COLO829 (cell line): ENCODE measurements at places on chromosomes 13 and 19.

DNA sequence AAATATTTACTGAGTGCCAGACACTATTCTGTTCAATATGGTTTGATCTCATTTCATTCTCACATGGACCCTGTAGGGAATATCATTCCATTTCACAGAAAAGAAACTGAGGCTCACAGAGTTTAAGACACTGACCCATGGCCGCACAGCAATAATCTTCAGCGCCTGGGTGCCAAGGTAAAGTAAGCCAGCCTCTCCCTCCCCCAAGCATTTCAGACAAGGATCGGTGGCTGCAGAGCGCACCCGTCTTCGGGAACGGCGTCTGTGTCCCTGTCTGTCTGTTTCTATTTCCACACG lies 4.3 kb upstream of the PDE4A start:
- no peak for DNase-seq

DNA sequence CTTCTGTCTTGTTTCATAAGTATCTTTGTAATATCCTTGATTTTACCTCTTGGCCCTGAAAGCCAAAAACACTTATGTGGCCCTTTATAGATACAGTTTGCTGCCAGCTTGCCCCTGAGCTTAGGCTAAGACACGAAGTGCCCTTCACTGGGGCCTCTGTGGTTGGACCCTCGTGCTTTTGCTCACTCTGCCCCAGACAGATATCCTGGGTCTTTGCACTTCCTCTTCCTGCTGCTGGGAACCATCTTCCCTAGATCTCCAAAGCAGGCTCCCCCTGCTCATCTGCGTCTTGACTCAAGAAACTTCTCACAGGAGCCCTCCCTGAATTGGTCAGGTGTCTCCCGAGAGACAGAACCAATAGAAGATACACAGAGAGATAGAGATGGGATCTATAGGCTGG lies 2.0 kb upstream of the TNFSF14 start:
- no peak for DNase-seq

DNA sequence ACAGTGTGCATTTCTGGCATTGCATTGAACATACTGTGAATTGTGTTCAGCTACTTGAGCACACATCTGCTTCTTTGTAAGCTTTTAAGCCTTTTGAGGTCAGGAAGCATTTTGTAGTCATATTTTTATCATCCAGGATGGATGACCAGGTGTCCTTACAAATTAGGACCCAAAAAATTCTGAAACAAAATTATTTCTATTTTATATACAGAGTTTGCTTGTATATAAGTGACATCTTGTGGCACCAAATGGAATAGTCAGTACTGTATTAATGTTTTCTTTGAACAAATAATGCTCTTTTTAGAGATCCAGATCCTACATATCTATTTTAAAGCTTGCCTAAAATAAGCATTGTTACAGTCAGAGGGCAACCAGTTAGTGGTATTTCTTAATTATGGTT lies 9.5 kb upstream of the SUPT20H start:
- no peak for DNase-seq

GRCh38 chr19:38527466-38528136 lies 90.2 kb downstream of the MAP4K1 start:
- DNase-seq: no peak

- no peak for DNase-seq
Measured at GRCh38 chr13:93673885-93674284, 447.3 kb downstream of the GPC6 start.

- DNase-seq: no peak
Measured at GRCh38 chr13:98822225-98822606, 69.7 kb upstream of the SLC15A1 start.

GRCh38 chr13:20801707-20802106 lies 27.9 kb upstream of the EEF1AKMT1 start:
- DNase-seq: no peak

GRCh38 chr13:44368062-44368591 lies 5.5 kb upstream of the SERP2 start:
- no peak for DNase-seq

DNA sequence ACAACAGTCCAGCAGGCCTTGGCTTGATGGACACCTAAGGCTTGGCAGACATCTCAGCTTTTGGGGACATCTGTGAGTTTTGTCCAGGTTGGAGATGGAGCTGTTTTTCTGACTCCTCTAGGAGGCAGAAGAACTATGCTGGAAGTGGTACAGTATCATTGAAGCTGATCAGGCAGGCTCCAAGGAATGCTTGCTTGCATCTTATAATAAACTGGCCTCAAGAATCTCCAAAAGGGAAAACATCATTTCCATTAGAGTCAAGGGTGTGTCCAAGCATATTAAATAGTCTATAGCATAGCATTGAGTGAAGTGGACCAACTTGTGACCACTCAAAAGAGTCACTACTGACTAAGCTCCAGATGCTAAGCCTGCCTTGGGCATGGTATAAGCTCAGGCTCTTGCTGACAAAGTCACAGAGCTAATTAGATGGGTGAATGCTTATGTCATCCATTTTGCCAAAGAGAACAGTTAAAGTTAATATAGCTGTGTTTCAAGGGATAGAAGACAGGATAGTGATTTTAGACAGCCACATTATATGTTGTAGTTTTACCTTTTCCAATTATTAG lies 216.0 kb downstream of the DNAJC15 start:
- DNase-seq: no peak

- DNase-seq: no peak
Measured at GRCh38 chr13:94658926-94659597, 53.3 kb downstream of the SOX21 start.

- DNase-seq: peak; percentile 91
Measured at GRCh38 chr13:26062853-26063444, 11.1 kb upstream of the SHISA2 start.

DNA sequence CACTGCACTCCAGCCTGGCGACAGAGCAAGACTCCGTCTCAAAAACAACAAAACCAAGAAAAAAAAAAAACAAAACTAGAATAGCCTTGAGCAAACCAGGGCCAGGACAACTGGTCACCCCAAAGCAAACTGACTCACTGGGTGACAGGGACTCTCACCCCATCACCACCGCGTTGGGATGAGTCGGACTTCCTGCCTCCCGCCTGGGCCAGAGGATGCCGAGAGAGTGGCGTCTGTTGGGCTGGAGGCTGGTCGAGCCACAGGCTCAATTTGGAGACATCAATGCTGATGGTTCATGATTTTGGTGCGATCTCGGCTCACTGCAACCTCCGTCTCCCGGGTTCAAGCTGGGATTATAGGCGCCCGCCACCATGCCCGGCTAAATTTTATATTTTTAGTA lies 11.6 kb downstream of the TMPRSS9 start:
- DNase-seq: no peak

- no peak for DNase-seq
Measured at GRCh38 chr19:41784743-41785142, 11.6 kb upstream of the CEACAM3 start.

DNA sequence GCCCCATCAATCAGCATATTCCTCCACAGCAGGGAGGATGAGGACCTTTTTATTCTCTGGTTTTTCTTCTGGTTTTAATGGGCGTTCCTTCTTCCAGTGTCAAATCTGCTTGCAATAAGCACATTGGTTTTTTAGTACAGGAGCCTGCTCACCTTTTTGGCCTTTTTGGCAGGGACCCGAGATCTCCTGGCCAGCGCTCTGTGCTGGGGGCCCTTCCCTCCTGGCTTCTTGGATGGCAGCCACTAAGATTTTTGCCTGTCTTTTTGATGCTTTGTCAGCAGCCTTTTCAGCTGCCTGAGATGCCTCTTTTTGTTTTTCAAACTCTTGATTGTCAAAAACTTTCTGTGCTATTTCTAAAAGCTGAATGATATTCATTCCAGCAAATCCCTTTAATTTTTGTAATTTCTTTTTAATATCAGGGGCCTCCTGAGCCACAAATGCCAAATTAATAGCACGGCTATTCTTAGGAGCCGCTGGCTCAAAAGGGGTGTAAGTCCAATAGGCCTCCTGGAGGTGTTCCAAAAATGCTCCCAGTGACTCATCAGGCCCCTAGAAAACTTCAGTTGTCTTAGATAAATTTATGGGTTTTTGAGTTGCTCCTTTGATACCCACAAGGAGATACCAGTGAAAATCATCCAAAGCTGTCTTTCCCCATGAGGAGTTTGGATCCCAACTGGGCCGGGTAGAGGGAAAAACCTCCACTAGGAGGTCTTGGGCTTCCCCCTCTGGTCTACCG lies 73.0 kb downstream of the ZNF100 start:
- no peak for DNase-seq

DNA sequence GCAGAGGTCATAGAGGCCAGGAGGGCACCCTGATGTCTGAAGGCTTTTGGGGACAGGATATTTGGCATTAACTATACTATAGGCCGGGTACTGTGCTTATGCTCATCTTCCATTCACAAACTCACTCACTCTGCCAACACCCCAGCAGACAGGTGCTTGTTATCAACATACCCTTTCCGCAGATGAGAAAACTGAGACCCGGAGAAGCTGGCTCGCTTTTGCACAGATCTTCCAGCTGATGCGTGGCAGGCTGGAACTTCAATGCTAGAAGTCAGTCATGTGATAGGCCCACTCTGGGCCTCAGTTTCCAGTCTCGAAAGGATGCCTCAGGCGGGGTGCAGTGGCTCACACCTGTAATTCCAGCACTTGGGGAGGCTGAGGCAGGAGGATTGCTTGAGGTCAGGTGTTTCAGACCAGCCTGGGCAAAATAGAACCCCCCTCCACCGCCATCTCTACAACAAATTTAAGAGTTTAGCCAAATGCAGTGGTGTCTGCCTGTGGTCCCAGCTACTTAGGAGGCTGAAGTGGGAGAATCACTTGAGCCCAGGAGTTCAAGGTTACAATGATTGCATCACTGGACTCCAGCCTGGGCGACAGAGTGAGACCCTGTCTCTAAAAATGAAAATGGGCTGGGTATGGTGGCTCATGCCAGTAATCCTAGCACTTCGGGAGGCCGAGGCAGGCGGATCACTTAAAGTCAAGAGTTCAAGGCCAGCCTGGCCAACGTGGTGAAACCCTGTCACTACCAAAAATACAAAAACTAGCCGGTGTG lies 9.5 kb downstream of the CNN1 start:
- no peak for DNase-seq

DNA sequence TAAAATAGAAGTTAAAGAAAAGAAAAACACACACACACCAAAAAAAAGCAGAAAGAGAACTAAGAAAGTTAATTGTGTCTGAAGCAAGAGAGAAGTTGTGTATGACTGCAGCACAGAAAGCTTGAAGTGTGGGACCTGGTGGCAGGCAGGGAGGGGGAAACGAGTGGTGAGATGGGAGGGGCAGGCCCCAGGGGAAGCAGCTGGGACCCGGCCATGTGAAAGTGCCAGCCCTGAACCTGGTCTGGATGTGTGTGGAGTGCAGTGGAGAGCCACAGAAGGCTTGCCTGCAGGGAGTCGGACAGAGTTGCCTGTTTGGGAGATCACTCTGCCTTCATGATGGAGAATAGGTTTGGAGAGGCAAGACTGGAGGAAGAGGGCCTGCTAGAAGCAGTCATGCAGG lies 199.0 kb downstream of the GGACT start:
- no peak for DNase-seq

- no peak for DNase-seq
Measured at GRCh38 chr19:11116507-11116906, 27.2 kb downstream of the LDLR start.

DNA sequence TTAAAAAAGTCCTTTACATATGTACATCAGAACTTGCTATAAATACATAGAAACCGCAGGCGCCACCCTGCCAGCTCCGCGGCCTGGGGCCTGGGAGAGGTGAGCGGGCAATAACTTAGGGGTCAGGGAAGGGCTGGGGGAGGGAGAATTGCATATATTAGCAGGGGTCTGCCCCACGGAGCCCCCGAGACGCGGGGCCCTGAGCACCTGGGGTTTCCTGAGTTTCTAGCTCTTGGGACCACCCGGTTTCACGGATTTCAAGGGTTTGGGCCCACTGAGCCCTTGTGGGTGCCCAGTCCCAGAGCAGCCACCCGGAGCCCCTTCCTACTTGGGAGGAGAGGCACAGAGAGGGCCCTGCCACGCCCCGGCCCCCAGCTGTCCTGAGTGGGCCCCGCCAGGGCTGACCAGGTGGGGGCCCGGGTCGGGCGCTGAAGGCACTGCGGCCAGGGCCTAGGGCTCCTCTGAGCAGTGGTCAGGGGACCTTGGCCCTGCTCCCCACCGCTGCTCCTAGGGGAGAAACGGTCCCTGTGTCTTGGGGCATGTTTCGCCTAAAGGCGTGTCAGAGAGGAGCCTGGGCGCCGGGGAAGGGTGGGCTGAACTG lies 4.0 kb downstream of the GPX4 start:
- DNase-seq: no peak

- no peak for DNase-seq
Measured at GRCh38 chr13:110520431-110521295, 40.9 kb downstream of the RAB20 start.

- no peak for DNase-seq
Measured at GRCh38 chr19:47057328-47057727, 8.9 kb upstream of the TMEM160 start.

DNA sequence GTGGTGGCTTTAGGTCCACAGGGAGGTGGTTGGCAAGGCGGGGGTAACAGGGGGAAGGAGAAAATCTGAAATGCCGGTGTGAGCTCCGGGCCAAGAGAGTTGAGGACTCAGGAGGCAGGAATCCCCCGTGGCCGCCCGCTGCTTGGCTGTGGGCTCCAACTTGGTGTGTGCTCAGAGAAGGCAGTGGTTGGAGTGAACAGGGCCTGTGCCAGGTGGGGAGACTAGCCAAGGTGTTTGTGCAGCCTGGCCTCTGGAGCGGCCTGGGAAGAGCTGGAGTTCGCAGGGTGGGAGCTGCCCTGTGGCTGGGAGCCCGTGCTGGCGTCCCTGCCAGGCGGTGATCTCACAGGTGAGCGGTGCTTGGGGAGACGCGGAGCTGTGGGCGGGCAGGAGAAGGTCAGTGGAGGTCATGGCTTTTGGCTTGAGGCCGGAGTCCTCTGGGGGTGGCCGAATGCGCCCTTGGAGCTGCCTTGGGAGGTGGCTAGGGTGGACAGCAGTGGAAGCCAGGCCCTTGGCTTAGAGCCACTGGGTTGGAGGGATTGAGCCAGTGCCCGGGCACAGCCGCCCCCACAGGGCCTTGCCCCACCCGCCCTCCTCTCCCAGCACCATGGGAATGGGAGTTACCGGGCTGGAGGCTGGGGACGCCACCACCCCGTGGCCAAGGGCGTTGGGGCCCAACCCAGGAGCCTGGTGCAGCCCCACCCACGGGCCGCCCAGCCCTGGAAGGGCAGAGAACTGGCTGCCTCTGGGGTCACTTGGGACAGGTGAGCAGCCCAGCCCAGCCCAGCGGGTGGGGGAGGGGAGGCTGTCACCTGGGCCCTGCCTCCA lies 7.1 kb upstream of the CIRBP start:
- no peak for DNase-seq

GRCh38 chr19:36025541-36025940 lies 7.1 kb downstream of the CLIP3 start:
- DNase-seq: no peak

GRCh38 chr13:22111961-22112360 lies 441.1 kb downstream of the FGF9 start:
- no peak for DNase-seq

GRCh38 chr13:35629026-35629425 lies 152.5 kb upstream of the MAB21L1 start:
- DNase-seq: no peak

DNA sequence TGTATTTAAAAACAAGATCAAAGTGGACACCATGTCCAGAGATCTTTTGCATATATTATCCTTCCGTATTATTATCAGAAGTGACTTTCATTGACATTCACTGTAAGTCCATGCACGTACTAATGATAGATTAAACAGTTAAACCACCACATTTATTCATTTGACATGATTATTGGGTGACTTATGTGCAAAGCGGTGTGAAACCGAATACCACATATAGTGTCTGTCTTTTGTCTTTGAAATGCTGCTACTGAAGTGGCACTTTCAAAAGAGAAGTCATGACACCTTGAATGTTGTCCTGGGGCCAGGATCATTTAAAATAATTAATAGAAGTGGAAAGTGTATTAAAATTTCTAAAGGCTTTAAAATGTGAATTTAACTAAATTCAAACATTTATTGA lies 100.1 kb downstream of the ERCC5 start:
- no peak for DNase-seq
